Glutamatergic neuron (in vitro differentiated cells): ENCODE measurements at places on chromosomes 5 and 9. TPM values are rescaled to one million over a fixed set of nuclear protein-coding genes. Genes with fewer than 3 reads are reported as not detected.

The SLCO4C1 gene
- total RNA-seq = 1.5 TPM

- no peak for DNase-seq
These were observed 13.5 kb downstream of the TMC1 start for GRCh38 chr9:72534931-72535330.

GRCh38 chr9:128033609-128034008 lies 33.5 kb downstream of the NAIF1 start:
- DNase-seq = no peak

The LRRC70 gene
- 0.91 TPM for total RNA-seq

GRCh38 chr5:124642151-124642550 lies 104.3 kb downstream of the ZNF608 start:
- DNase-seq = no peak

The SPATA31A3 gene
- total RNA-seq = not detected

GRCh38 chr9:120659676-120660075 lies 54.6 kb downstream of the MEGF9 start:
- DNase-seq = no peak

DNA sequence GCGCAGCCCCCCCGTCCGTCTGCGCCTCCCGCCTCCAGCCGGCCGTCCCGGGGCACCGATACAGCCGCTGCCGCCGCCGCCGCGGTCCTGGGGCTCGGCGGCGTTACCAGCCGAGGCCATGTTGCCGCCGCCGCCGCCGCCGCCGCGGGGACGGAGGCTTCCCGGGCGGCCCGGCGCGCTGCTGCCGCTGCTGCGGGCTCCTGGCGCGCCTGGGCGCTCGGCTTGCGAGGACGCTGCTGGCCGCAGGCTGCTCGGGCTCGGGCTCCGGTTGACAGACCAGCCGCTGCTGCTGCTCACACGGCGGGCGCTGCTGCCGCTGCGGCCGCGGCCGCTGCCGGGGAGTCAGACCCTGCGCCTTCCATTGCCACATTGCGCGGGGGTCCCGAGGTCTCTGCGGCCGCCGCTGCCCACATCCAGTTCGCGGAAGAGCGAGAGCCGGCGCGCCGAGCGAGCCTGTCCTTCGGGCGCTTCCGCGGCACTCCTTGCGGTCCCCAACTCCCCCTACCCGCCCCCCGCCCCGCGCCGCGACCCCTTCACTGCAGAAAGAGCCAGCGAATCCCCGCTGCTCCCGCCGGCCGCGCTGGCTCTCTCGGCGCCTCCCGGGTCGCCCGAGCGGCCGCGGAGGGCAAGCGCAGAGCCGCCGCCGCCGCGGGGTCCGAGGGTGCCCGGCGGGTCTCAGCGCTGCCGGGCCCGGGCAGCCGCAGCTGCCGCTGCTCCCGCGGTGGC lies 8.4 kb downstream of the PTCH1 start:
- DNase-seq = peak; percentile 40

DNA sequence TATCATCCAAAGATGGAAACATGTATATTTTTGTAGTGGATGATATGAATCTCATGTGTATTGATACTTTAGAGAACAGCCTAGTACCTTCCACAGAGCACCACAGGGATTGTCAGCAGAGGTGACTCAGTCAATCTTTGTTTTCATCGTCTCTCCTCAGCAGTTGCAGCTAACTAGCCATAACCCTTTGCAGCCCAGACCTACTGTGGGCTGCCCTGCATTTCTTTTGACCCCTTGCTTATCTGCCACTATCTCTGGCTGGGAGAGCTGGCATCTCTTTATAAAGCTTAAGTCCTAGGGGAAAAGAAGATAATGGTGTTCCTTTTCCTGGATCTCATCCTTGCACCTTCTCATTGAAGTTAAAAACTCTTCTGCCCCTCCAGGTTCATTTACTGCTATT lies 28.7 kb downstream of the HMGCR start:
- DNase-seq = no peak

DNA sequence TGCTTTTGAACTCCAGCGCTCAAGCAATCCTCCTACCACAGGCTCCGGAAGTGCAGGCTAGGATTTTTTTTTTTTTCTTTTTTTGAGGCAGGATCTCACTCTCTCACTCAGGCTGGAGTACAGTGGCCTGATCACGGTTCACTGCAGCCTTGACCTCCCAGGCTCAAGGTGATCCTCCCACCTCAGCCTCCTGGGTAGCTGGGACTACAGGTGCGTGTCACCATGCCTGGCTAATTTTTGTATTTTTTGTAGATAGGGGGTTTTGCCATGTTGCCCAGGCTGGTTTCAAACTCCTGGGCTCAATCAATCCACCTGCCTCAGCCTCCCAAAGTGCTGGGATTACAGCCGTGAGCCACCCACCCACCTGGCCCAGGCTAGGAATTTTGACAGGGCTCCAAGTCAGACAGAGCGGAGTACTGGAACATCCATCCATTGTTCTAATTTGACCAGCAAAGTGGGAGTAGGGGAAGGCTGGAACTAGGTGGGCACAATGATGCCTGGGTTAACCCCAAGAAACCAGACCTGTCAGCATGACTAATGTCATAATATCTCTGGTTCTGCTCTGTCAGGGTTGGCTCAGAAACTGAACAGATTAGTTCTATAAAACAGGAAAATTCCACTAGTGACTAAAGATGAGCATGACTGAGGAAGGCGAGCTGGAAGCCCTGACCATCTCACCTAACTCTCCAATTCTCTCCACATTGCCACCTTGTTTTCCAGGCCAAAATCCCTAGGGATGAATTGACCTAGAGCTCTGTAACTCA lies 9.2 kb downstream of the ZBTB5 start:
- no peak for DNase-seq

DNA sequence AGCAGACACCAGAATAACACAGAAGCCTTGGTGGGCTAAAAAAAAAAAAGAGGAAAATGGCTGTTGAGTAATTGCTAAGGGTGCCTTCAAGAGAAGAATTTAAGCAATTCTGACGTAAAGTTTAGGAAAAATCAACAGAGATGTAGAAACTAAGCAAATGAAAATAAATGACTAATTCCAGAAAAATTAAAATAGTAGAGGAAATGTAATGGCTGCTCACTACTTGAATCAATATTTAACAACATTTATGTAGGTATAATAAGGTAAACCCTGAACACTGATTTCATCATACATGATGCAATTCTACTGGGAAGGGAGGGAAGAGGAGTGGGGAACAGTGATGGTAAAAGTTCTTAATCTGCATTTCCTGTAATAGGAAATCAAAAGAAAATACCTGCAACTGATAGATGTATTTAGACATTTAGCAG lies 41.4 kb downstream of the PUM3 start:
- DNase-seq = no peak

- no peak for DNase-seq
These were observed 18.8 kb downstream of the BTNL9 start for GRCh38 chr5:181058786-181059296.

DNA sequence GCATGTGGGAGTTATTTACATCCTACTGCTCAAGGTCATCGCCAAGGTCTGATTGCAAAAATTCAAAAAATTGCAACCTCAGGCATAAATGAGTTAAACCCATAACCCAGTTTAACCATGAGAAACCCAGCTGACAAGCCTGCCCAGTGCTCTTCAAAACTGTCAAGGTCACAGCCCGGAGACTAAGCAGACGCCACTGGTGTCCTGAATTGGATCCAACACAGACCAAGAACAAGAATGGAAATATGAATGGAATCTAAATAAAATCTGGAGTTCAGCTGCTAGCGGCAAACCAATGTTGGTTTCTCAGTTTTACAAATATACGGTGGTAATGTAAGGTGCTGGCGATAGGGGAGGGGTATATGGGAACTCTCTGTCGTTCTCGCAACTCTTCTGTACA lies 201.5 kb upstream of the MVB12B start:
- DNase-seq = no peak

- no peak for DNase-seq
These were observed 344.3 kb upstream of the ARRDC3 start for GRCh38 chr5:91727463-91727862.

DNA sequence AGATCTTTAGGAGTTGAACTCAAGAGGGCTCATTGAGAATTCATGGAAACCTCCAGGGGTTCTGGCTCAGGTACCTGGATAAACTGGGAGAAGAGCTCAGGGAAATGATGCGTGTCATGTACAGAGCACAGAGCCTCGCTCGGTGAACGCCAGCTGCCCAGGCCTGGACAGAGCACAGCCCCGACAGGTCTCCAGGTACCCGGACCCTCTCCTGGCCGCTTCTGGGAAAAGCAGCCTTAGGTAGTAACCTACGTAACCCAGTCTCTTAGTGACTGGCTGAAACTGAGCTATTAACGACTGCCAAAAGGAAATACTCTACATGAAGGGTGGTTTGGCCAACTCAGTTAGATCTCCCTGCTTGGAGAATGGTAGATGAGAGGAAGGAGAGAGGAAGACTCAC lies 157.4 kb downstream of the TTLL11 start:
- no peak for DNase-seq

The DMRT3 gene
- 1.7 TPM for total RNA-seq

The CDKN2B gene
- 0.93 TPM for total RNA-seq

DNA sequence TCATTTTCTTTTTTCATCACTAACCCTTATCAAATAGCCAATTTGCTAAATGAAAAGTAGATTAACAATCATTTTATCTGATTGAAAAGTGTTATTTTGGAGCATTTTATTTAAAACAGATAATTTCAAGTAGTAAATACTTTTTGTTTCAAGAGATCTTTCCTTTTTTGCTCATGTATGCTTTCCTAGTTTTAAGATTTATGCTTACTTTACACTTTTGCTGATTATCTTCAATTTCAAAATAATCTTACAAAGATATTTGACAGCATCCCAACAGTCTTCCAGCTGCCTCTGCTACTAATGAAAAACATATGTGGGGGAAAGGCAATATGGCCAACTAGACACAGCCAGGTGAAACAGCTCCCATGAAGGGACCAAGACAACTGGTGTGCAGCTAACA lies 1027.3 kb upstream of the CDH9 start:
- no peak for DNase-seq

GRCh38 chr5:146344155-146345118 lies 5.8 kb downstream of the POU4F3 start:
- DNase-seq = peak; percentile 81

DNA sequence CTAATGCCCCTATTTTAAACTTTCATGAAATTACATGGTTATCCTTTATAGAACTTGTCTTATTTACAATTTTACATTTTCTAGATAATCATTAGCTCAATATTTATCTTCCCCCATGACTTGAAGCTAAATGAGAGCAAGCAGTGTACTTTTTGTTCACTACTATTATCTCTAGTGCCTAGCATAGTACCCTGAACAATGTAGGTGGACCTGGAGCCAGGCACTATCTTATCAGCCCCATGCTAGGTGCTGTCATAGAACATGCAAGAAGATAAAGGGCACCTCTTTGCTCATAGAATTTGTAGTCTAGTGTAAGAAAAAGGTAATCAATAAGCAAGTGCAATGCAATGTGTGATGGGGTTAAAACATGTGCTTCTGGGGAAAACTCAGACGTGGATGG lies 399.9 kb downstream of the ELAVL2 start:
- DNase-seq = no peak

The SPINK7 gene
- total RNA-seq = not detected

DNA sequence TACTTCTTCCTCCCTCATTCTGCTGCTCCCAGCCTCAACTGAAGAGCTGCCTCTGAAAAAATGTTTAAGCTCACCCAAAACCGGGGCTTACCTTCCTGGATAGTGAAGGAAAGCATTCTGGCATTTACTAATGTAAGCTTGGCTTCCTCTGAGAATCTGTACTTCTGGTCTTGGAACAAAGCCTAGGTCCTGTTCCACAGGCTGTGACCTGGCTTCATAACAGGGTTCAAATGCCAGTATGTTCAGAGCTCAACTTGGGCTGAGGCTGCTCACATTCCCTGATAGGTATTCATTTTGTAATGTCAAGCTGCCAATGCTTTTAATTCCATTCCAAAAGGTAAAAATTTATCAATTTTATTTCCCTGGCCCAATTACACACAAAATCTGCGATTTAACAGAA lies 411.7 kb upstream of the KCNN2 start:
- DNase-seq = no peak

DNA sequence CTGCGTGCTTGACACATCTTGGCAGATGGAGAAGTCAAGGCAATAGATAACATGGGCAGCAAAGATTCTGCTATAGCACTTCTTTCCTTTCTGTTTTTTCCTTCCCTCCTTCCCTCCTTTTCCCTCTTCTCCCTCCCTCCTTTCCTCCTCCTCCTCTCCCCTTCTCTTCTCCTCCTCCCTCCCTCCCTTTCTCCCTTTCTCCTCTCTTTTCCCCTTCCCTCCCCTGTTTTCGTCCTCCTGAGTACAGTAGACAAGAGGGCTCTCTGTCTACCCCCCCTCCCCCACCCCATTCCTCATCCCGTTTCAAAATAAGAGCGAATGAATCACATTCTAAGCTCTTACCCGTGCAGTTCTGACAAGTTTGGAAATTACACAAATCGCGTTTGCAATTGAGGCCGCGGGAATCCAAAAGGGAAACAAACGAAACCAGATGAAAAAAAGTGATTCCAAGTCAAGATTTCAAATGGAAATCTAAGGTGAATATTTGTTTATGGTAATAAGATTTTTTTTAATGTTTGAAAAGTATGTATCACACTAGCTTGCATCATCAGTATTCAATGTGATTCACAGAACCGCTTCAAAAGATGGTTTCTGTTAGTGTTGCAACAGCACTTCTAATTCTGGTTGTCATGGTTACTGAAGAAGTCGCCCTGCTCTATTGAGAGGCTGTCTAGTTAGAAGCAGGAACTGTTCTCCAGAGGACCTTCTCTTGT lies 1.3 kb downstream of the NIM1K start:
- DNase-seq = no peak

The NMRK1 gene
- total RNA-seq = 6.1 TPM

DNA sequence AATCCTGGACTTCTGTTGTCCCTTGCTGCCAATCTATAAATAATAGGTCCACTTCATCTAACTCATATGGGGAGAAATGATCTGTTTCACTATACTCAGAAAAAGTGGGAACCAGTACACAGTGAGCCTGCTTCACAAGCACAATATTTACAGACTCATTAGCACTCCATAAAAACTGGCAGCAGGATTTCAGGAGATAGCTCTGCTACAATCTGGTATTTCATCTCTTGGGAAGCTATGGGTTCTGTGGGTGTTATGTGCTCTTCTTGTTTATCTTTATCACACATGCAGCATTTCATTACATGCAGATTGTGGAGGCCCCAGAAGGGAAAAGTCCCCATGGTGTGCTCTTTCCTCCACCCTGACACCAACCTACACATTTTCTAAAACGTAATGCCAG lies 33.2 kb downstream of the UGT3A2 start:
- no peak for DNase-seq

DNA sequence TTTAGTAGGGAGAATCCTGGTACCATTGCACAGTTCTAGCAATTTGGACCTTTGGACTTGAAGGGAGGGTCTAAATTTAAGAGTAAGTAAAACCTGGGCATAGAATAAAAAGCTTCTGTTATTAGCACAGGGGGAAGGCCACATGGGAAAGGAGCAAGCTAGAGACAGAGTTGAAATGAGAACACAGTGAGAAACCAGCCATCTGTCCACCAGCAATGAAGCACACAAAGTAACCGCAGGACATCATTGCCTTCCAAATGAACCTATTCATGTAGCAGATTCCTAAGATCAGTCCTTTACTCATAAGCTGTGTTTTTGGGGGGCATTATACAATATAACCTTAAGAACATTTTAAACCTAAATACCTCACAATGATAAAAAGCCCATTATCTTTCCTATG lies 407.4 kb downstream of the HCN1 start:
- DNase-seq = no peak

- DNase-seq = peak; percentile 89
These were observed at the start of gene LIFR for GRCh38 chr5:38556599-38557307. TSS of gene LIFR (minus strand) at chr5:38556646. CDS start at chr5:38530647, 25,999 bp downstream.

The LCN15 gene
- total RNA-seq = 1.9 TPM

The GPRIN1 gene
- total RNA-seq = 72.3 TPM

GRCh38 chr5:368183-369084 lies 46.9 kb downstream of the AHRR start:
- DNase-seq = peak; percentile 6

The LCN2 gene
- total RNA-seq = not detected

GRCh38 chr5:20323323-20323722 lies 335.3 kb upstream of the CDH18 start:
- no peak for DNase-seq
